Endothelial cell of umbilical vein (primary cell): ENCODE measurements at places on chromosomes 6 and 20.
A peak's percentile ranks its signal among the peaks of the same experiment; 100 is the strongest.

DNA sequence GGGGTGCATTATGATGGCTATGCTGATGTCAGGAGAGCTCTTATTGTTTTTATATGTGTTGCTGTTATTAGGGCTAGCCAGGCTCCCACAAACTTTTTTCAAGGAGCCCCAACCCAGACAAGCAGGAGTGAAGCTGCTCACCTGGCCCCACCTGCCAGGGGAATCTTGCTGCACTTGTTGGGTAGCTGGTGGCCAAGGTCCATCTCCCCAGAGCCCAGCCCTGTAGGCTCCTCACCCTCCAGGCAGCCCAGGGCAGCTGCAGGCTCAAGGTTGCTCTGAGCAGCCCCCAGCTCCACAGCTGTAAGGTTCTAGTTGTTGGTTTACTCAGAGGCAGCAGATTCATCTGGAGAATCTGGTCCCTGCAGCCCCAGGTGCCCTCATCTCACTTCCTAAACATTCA, 46.8 kb upstream of the SIRPA start:
- no peak for DNase-seq

DNA sequence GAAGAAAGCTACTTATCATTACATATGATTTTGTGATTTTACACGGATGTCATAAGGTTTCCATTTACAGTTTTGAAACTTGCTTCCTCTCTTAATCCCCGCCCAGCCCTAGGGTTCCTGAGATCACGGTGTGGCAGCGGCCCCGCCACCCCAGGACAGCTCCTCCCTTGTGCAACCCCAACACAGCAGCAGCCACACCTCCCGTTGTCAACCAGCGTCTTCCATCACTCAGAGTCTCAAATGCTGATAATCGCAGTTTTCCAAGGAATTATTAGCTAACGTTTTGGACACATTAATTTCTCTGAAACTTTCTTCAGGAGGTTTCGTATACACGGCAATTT, 204.8 kb downstream of the THBS2 start:
- DNase-seq = no peak

- peak; percentile 93 for DNase-seq
Measured at GRCh38 chr6:31087494-31088089, 24.8 kb downstream of the C6orf15 start.

GRCh38 chr6:161727083-161727833, 453.4 kb upstream of the AGPAT4 start:
- no peak for DNase-seq

GRCh38 chr6:10658910-10659698, 35.3 kb downstream of the C6orf52 start:
- DNase-seq = no peak

GRCh38 chr6:34350934-34351217, 41.6 kb downstream of the NUDT3 start:
- DNase-seq = no peak

DNA sequence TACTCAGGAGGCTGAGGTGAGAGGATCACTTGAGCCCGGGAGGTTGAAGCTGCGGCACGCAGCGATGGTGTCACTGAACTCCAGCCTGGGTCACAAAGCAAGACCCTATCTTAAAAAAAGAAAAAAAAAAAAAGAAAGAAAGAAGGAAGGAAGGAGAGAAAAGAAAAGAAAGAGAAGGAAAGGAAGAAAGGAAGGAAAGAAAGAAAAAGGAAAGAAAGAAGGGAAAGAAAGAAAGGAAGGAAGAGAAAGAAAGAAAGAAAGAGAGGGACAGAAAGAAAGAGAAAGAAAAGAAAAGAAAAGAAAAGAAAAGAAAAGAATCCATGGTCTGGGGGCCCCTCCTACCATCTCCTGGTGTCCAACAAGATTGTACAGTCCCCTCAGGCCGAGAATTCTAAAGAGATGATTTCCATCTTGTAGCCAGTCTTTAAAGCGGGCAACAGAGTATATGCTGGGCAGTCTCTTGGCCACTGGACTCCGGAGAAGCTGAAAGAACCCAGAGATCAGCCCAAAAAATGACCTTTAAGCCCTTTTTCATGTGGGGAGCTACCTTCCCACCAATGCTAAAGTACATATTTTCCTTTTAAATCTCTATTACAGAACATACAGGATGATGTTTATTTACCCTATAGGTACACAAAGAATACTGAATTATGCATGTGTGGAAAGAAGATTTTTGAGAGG, 23.7 kb upstream of the RBL1 start:
- no peak for DNase-seq

DNA sequence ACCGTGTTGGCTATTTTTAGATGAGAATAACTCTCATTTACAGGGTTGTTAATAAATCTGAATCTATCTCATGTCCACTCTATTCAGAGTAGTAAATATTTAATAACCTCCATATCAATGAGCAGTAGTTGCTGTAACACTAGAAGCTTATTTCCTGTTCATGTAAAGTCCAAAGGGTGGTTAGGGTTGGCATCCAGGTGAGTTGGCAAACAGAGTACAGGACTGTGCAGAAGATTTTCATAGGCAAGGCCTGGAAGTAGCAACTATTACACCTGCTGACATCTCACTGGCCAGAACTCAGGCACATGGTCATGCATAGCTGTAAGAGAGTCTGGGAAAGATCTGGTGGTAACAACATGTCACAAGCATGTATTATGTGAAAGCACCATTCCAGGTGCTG, 147.5 kb downstream of the PHF3 start:
- DNase-seq = no peak

DNA sequence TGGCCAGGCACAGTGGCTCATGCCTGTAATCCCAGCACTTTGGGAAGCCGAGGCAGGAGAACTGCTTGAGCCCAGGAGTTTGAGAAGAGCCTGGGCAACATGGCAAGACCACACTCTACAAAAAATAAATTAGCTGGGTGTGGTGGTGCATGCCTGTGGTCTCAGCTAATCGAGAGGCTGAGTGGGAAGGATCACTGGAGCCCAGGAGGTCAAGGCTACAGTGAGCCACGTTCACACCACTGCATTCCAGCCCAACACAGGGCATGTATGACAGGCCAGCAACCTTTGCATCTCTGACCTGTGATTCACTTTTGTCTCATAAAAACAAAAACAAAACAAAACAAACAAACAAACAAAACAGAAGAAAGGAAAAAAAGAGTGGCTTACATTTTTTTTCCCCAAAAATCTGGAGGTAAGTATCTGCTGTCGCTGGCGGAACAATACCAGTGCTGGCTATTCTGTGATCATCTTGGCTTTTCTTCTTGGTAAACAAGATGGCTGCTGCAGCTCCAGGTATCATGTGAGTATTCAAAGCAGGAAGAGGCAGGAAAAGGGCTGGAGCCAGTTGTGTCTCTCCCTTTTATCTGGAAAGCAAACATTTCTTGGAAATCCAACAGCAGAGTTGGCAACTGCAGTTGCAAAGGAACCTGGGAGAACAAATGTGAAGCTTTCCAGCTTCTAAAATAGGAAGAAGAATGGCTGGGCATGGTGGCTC, 40.4 kb upstream of the ZMYND8 start:
- DNase-seq = no peak

DNA sequence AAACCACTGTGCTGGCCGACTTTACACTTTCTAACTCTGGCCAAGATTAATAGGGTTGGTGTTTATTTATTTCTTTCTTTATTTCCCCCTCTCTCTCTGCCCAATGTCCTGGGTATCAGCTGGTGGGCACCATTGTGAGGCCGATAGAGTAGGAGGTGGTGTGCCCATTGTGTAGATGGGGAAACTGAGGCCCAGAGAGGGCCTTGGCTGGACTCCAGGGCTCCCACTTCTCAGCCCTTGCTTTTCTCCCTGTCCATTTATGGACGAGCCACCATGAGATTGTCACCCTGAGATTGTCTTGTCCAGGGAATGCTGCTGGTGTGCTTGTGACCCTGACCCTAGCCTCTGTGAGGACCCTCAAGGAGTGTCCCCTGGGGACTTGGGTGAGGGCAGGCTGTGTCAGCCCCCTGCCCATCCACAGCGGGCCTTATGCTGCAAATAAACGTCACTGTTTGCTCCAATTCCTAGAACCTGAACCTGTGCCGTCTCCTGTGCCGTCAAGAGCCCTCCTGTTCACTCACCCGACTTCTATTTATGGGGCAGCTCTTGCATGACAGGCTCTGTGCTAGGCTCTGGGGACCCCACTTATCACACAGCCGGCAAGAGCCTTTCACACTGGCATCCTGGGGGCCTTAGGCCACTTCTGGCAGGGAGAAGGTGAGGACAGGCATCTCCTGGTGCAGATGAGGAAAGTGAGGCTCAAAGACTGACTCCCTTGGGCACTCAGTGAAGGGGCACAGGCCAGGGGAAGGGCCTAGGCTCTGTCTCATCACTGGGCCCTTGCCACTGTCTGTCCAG, 24.8 kb downstream of the SUN5 start:
- no peak for DNase-seq

DNA sequence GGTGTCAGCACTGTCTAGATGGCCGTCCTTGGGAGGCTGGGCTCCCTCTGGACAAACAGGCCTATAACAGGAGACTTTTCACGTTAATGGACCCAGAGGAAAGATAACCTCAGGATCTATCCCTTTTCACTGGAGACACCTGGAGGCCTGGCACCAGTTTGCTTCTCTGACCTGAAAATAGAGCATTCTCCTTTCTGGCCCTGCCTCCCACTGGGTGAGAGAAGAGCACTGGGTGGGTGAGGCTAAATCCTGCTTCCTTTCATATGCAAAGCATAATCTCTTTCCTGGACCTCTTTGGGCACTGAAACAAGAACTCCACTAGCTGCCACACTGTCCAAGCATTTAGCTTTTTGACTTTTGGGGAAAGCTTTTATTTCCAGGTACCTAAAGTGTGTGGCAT, 78.3 kb downstream of the FOXO3 start:
- no peak for DNase-seq

DNA sequence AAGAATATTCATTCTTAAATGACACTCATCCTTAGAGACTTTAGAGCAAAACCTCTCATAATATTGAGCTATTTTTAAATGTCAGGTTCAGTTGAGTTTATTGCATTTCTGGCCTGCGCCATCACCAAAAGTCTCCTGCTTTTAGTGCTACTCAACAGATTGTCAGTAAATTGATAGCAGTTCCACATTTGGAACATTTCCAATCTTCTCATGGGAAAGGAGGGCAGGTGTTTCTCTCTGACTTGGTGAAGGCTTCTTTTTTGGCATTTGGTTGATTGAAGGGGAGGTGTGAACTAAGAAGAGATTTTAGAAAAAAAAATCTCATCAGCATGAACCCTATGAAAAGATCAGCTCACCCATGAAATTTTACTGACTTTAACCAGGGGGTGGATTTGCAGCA, 125.9 kb upstream of the INSM1 start:
- DNase-seq = no peak

- DNase-seq = peak; percentile 12
Measured at GRCh38 chr20:22744341-22745193, 160.2 kb upstream of the FOXA2 start.

GRCh38 chr6:7314414-7314813, 1.4 kb upstream of the SSR1 start:
- DNase-seq = no peak

DNA sequence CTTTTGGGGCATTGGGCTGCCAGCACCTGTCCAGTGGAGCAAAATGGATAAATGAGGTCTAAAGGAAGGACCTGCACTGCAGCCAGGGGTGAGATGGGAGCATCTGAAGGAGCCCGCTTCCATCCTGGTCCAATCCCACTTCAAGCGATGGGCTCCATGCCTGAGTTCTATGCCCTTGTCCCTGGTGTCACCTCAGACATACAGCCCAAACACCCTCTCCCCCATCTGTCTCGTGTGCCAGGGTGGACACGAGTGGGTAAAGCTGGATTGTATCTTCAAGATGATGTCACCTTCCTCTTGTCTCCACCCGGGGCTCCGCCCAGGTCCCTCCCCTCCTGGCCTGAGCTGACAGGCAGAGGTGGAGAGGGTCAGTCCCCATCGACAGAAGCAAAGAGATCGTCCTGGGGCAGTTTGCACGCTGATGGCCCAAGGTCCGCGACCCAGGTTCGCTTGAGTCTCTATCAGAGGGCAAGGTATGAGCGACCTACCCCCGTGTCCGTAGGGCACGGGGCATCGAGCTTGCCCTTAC, 544 bp downstream of the SMIM29 start:
- DNase-seq = peak; percentile 40

GRCh38 chr20:10306440-10307358, 88.1 kb downstream of the SNAP25 start:
- DNase-seq = peak; percentile 68

GRCh38 chr6:18792866-18793265, 405.7 kb downstream of the RNF144B start:
- no peak for DNase-seq

GRCh38 chr6:43740321-43740960, 29.6 kb upstream of the VEGFA start:
- no peak for DNase-seq

DNA sequence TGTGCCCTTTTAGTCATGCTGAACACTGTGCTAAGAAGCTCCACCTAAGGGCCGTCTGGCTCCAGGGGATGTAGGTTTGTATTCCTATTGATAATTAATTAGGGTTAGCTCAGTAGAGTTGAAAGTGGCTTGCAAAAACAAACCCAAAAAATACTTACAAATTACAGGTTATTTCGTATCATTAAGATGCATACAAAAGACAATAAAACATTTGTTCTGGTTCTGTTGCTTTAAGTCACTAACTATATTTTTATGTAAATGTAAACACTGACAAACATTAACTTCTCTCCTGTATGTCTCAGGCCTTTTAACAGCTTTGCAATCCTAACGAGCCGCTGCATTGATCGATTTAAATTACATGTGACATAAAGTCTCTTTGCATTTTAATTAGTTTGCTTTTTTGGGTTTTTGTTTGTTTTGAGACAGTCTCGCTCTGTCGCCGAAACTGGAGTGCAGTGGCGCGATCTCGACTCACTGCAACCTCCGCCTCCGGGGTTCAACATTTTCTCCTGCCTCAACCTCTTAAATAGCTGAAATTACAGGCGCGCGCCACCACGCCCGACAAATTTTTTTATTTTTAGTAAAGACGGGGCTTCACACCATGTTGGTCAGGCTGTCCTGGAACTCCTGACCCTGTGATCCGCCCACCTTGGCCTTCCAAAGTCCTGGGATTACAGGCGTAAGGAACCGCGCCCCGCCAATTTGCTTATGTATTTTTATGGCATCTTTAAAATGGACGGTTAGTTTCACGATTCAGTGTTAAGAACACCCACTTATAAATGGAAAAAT, 110.9 kb downstream of the HFE start:
- peak; percentile 63 for DNase-seq

DNA sequence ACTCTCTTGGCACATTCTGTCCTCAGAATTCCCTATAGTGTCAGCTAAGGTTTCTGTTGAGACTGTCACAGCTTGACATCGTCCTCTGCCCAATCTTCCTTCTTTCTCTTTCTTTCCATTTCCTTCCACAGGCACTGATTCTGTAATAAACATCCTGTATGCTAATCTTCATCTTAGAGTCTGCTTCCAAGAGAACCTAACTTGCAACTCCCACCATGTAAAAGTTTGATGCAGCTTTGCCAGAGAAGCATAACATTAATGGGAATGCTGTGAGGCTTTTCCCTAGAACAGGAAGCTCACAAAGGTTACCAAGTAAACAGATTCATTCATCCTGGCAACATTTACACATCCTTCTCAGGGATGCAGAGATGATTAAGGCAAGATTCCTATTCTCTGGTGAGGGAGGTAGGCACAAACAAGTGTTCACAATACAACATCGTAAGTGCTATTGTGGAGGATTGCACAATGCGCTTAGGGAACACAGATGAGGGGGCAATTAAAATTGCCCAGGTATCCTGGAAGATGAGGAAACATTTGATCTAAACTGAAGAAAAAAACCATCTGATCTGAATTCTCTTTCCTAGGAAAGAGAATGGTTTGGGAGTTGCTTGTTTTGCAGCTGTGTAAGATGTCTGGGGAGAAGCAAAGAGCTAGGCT, 74.7 kb downstream of the GRM1 start:
- DNase-seq = no peak

GRCh38 chr20:60358101-60358500, 399.9 kb downstream of the CDH26 start:
- DNase-seq = no peak
